ENCODE measurements at places on chromosomes 1 and 21. TPM values are rescaled to one million over a fixed set of nuclear protein-coding genes. Genes with fewer than 3 reads are reported as not detected.

- no peaks in the 10 kb centered on the region for H3K27me3 ChIP-seq
- no peak for DNase-seq
- no peaks in the 10 kb centered on the region for H3K36me3 ChIP-seq
- H3K4me1 ChIP-seq, result peaks cover 12% of the 10 kb centered on the region
Observed at GRCh38 chr1:101000131-101000873, 25.3 kb downstream of the DPH5 start.

DNA sequence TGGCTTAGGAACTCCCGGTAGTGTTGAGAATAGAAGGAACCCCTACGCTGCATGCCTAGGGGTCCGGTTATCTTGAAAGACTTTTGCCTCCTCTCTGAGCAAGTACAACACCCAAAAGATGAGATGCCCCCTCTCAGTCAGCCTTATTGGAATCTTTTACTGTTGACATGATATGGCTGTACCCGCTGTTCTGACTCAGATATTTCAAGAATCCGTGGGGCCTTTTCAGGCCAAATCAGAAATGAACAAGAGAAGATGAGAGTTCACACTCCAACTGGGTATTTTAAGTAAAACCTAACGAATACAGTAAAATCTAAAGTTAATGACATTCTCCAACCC is 164.2 kb downstream of the PPIAL4G start:
- H3K4me1 ChIP-seq, result peaks cover 4% of the 10 kb centered on the region
- peaks cover 9% of the 10 kb centered on the region for H3K27me3 ChIP-seq

DNA sequence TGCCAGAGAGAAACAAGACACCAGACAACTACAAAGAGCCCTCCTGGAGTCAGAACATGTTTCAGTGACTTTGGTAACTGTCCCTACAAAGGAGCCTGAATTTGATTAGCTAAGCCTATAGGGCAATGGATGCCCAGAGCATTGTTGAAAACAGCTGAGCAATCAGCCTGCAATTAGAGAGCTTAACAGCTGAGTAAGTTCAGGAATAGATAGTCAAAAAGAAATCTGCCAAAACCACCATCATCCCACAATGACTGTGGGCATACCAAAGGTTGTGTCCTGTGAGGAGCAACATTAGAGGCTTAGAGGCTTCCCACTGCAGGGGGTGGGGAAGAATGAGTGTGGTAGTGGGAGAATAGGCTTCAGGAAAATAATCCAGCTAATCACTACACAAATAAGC is 32.1 kb downstream of the SH3BP5L start:
- peak; percentile 4 for DNase-seq
- no peaks in the 10 kb centered on the region for H3K36me3 ChIP-seq
- no peak overlapping the region for H3K27ac ChIP-seq
- no peaks in the 10 kb centered on the region for H3K27me3 ChIP-seq
- no peaks in the 10 kb centered on the region for H3K4me1 ChIP-seq
- H3K4me3 ChIP-seq, result no peak overlapping the region

DNA sequence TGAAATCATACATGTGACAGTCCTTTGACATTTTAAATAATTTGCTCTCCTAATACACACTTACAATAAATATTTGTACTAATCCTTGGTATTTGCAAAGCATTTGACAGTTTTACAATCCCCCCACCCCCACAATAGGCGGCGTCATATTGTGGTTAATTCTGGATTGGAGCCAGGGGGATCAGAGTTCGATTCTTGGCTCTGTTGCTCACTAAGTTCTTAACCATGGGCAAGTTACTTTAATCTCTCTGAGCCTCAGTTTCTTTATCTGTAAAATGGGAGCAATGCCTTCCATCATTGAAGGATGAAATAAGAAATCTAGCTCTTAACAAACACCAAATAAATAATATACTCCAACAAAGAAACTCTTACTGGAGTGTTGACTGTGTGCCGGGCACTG is 23.8 kb downstream of the CACNA1S start:
- H3K4me1 ChIP-seq, result no peaks in the 10 kb centered on the region
- H3K27me3 ChIP-seq, result no peaks in the 10 kb centered on the region
- no peak for DNase-seq
- no peak overlapping the region for H3K27ac ChIP-seq

DNA sequence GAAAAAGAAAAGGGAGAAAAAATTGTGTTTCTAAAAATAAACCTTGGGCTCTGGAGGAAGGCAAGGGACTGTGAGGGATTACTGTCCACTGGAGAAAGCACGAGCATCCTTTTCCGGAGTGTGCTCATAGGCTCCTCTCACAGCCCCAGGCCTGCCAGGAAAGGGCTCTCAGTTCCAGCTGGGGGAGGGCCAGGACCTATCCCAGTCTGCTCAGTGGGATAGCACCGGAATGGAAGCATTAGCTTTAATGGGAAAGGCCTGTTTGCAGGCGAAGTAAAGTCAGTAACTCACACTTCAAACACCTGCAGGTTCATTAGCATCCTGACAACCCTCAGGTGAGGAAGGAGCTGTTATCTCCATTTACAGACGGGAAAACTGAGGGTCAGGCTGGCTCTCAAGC is 113.9 kb upstream of the USP24 start:
- no peaks in the 10 kb centered on the region for H3K36me3 ChIP-seq
- DNase-seq, result no peak
- H3K27ac ChIP-seq, result peak overlapping the region; percentile 22
- H3K27me3 ChIP-seq, result no peaks in the 10 kb centered on the region
- H3K4me1 ChIP-seq, result no peaks in the 10 kb centered on the region
- H3K4me3 ChIP-seq, result no peak overlapping the region

The LRRC41 gene
- total RNA-seq, result 58.4 TPM

GRCh38 chr1:239696317-239696716 is 309.9 kb downstream of the CHRM3 start:
- H3K4me3 ChIP-seq, result no peak overlapping the region
- H3K27ac ChIP-seq, result no peak overlapping the region
- no peak for DNase-seq
- H3K4me1 ChIP-seq, result no peaks in the 10 kb centered on the region
- H3K36me3 ChIP-seq, result no peaks in the 10 kb centered on the region

DNA sequence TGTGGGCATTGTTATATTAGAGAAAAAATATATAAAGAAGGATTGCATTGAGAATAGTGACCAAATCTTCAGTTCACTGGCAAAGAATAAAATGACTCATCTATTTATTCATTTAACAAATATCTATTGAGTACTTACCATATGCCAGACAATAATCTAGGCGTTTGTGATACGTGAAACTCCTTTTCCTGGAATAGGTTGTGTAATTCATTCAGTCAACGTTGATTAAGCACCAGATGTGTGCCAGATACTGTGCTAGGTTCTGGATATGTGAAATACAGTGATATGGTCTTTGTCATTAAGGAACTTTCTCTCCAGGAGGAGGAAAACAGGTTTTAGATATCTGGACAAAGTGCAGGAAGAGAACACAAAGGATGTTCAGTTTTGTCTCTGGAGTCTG is 344.5 kb downstream of the RWDD3 start:
- DNase-seq, result no peak
- no peaks in the 10 kb centered on the region for H3K4me1 ChIP-seq
- no peaks in the 10 kb centered on the region for H3K36me3 ChIP-seq
- no peak overlapping the region for H3K4me3 ChIP-seq
- H3K27me3 ChIP-seq, result peaks cover 8% of the 10 kb centered on the region
- no peak overlapping the region for H3K27ac ChIP-seq

The SOD1 gene
- 450 TPM for total RNA-seq

- DNase-seq, result no peak
- no peaks in the 10 kb centered on the region for H3K36me3 ChIP-seq
- no peaks in the 10 kb centered on the region for H3K27me3 ChIP-seq
Observed at GRCh38 chr1:153506831-153507413, 28.9 kb downstream of the S100A6 start.

The HSD11B1 gene
- total RNA-seq, result 0.09 TPM

- H3K27me3 ChIP-seq, result no peaks in the 10 kb centered on the region
- H3K4me3 ChIP-seq, result no peak overlapping the region
- H3K4me1 ChIP-seq, result peaks cover 4% of the 10 kb centered on the region
Observed at GRCh38 chr1:185598332-185598731, 135.9 kb upstream of the HMCN1 start.

GRCh38 chr21:17438635-17439034 is 74.2 kb upstream of the CXADR start:
- peaks cover 3% of the 10 kb centered on the region for H3K4me1 ChIP-seq
- no peak for DNase-seq
- no peaks in the 10 kb centered on the region for H3K36me3 ChIP-seq
- no peaks in the 10 kb centered on the region for H3K27me3 ChIP-seq

The TTC34 gene
- not detected for total RNA-seq

GRCh38 chr1:47635597-47635996 is 197.8 kb downstream of the FOXD2 start:
- no peaks in the 10 kb centered on the region for H3K36me3 ChIP-seq
- H3K4me1 ChIP-seq, result no peaks in the 10 kb centered on the region
- no peak overlapping the region for H3K27ac ChIP-seq
- H3K4me3 ChIP-seq, result no peak overlapping the region

The MAP3K6 gene
- 8.3 TPM for total RNA-seq

DNA sequence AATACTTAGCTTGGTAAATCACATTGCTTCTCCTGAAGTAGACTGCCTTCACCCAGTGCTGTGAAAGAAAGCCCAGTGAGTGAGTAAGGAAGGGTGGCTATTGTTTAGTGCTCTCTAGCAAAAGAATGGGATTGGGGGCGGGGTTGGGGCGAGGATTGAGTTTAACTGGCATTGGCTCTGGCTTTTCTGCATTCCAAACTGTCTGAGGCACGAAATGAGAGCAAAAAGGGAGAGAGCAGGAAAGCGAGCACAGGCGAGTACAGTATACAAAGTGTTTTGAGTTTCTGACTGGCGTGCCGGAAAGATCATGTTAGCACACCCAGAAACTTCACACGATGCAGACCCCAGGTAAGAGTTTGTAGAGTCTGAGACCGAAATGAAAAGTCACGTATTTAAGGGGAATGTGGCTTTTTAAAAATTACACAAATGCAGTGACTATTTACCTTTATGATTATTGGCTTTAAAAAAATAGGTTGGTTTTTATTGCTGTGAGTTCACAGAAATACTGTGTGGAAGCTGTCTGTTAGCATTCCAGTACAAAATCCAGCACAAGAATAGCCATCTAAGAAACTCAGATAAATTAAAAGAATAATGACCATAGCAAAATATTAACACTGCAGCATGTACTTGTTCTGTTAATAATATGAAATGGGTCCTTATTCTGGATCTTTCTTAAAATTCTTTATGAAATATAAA is 155.4 kb downstream of the CLEC20A start:
- no peak overlapping the region for H3K27ac ChIP-seq
- no peaks in the 10 kb centered on the region for H3K4me1 ChIP-seq
- H3K4me3 ChIP-seq, result no peak overlapping the region
- no peak for DNase-seq
- no peaks in the 10 kb centered on the region for H3K27me3 ChIP-seq
- no peaks in the 10 kb centered on the region for H3K36me3 ChIP-seq

The HJV gene
- total RNA-seq, result 80.5 TPM

The KRTAP19-6 gene
- not detected for total RNA-seq

DNA sequence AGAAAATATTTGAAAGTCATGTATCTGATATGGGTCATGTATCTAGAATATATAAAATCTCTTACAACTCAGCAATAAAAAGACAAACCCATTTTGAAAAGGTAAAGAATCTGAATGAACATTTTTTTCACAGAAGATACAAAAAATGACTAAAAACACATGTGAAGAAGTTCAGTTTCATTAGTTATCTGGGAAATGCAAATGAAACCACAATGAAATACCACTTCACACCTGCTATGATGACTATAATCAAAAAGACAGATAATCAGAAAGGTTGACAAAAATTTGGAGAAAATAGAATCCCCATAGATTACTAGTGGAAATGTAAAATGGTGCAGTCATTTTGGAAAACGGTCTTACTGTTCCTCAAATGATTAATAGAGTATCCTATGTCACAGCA is 631.0 kb downstream of the MRPL39 start:
- H3K27ac ChIP-seq, result no peak overlapping the region
- no peak for DNase-seq
- no peaks in the 10 kb centered on the region for H3K4me1 ChIP-seq
- H3K4me3 ChIP-seq, result no peak overlapping the region
- no peaks in the 10 kb centered on the region for H3K36me3 ChIP-seq
- no peaks in the 10 kb centered on the region for H3K27me3 ChIP-seq

GRCh38 chr1:115114308-115114707 is 25.0 kb upstream of the TSPAN2 start:
- DNase-seq, result no peak
- H3K27me3 ChIP-seq, result no peaks in the 10 kb centered on the region
- H3K27ac ChIP-seq, result no peak overlapping the region
- H3K36me3 ChIP-seq, result no peaks in the 10 kb centered on the region

DNA sequence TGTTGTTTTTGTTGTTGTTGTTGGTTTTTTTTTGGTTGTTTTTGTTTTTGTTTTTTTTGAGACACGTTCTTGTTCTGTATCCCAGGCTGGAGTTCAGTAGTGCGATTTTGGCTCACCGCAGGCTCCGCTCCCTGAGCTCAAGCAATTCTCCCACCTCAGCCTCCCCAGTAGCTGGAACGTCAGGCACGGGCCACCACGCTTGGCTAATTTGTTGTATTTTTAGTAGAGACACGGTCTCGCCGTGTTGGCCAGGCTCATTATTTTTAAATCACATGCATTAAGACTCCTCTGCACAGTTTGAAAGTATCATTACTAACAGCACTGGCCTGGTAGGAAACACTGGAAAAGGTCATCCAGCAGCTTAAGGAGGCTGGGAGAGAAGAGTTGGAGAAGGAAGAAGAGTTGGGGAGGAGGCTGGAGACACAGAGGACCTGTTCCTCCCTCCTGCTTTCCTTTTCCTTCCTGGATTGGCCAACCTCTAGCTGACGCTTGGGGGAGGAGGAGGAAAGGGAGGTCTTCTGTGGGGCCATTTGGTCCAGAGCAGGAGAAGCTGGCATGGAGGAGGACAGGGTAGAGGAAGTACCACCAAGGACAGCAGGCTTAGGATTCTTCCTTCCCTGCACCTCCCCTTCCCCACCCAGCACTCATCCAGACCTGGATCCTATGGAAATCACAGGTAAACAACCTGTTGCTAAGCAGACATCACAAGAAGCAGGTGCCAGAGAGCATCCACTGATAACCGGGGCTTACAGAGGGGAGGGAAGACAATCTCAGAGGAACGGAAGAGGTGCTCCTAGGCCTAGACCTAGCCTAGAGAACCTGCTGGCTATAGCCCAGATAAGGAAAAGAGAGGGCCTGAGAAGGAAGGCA is 71.9 kb upstream of the GOLT1A start:
- DNase-seq, result no peak
- peak overlapping the region; percentile 87 for H3K27ac ChIP-seq
- H3K27me3 ChIP-seq, result no peaks in the 10 kb centered on the region
- H3K4me1 ChIP-seq, result peaks cover 7% of the 10 kb centered on the region
- no peaks in the 10 kb centered on the region for H3K36me3 ChIP-seq

GRCh38 chr1:56516539-56517252 is 62.7 kb downstream of the PLPP3 start:
- no peaks in the 10 kb centered on the region for H3K27me3 ChIP-seq
- H3K4me1 ChIP-seq, result peaks cover 8% of the 10 kb centered on the region
- peak overlapping the region; percentile 69 for H3K27ac ChIP-seq

DNA sequence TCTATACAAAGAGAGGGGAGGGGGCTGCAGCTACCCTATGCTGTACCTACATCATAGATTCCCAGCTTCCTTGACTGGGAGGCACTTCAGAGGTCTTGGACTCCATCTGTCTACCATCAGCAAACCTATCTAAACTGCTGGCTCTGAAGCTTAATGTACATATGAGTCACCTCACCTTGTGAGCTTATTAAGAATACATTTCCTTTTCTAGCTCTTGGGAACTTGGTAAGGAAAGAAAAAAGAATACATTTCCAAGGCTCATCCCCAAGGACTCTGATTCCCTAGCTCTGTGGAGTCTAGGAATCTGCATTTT is 50.0 kb upstream of the PRELP start:
- no peak overlapping the region for H3K27ac ChIP-seq
- no peaks in the 10 kb centered on the region for H3K4me1 ChIP-seq

The DENND1B gene
- total RNA-seq, result 13.7 TPM

Measured in liver (tissue), 10 donors.